ENCODE measurements at places on chromosomes 7 and 10.

DNA sequence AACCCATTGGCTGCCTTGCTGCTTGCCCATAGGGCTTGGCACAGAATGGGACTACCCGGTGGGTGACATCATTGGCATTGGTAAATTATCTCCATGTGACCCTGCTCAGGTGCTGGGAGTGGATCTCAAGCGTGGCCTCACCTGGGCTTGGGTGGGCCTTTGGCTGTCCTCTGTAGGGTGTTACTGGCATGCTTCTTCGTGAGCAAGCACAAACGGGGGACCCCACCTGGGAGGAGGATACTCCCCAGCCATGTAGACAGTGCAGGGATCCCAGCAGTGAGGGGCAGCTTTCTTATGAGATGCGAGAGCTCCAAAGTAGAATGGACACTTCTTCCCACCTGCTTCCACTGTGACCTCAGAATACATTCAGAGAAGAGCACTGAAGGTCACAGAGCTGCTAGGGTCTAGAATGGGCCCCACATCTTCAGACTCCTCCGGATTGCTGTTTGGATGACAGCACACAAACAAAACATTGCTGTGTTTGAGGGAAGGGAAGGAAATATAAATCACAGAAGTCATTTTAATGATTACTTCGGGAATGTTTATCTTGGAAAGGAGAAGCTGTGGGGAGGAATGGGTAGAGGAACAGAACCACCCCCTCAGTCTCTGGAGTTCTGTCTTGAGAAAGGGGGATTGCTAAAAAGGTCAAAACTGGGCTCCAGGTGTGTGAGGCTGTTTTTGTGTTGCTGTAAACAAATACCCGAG lies 75.9 kb downstream of the SH2D4B start:
- no peak for DNase-seq

GRCh38 chr7:28573059-28573553 lies 160.8 kb downstream of the CREB5 start:
- DNase-seq: peak; percentile 82

DNA sequence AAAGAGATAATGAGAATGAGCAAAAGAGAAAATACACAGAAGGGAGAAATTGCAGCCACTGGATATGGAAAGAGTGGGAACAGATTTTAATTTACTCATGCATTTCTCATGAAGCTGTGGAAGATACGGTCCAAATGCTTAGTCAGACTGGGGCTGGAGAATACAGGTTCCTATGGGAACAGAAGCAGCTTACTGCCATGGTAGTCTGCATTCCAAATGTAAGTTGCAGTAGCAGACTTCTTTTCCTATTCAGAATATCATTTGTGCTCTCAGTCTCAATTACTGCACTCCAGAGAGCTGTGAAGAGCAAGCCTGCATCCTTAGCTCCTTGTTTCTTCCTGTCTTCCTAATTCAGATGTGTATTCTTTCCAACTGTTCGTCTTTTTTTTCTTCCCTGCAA lies 190.8 kb upstream of the TMEM196 start:
- no peak for DNase-seq

DNA sequence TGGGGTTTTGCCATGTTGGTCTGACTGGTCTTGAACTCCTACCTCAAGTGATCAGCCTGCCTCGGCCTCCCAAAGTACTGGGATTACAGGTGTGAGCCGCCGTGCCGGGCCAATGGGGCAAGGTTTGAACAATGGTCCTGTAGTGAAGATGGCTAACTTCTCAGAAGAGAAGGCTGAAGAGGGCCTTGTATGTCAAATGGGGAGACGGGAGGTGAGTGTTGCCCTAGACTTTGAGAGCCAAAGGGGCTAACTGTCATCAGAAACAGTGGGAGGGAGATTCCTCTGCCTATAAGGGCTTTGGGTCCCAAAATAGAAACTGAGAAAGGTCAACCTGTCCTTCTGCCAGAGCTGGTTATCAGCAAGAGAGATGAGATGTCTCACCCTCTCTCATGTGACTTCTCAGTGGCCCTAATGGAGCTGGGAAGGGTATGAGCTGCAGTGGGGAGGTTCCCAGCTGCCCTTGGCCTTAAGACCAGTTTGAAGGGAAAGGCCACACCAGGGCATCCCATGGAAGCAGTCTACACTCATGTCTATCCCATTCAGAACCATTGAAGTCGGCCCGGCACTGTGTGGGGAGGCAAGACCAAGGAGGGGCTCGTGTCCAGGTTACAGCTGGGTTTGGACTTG lies 1.3 kb upstream of the SAMD8 start:
- DNase-seq: no peak

DNA sequence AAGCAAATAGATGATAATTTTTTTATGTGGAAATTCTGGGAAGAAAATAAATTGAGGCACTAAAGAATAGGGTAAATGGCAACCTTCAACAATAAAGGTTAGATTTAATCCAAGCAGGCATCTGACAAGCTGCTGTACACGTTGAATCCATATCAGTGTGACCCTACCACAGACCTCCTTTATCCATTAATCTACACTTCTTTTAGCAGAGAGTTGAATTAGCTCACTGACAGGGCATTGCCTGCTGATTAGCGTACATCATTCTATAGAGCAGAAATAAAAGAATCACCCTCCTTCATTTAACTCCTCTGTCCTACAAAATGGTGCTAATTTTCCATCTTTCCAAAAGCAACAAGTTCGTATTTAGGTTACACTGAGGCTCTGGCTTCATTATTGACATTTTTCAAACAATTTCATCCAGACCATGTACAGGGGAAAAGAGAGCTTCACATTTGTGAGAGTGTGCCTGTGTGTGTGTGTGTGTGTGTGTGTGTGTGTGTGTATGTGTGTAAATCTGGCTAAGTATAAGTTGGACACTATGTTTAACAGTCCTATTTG lies 356.0 kb downstream of the TFEC start:
- DNase-seq: no peak

- no peak for DNase-seq
These were observed 174.3 kb upstream of the RNF32 start for GRCh38 chr7:156466272-156466671.

DNA sequence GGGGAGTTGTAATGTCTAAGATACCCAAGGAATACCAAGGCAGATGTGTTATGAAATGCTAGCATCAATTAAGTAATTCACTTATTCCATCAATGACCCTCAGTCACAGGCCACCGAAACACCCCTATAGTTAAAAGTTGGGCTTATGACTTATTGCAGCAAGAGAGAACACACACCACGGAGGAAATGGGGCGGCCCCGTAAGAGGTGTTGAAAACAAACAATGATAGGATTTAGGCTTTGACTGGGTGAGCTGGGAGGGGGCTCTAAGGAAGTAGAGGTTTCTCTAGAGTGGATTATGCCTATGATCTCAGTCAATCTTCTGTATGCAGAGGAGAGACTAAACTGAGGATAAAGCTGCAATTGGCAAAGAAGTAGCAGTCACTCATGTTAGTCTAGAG lies 45.4 kb upstream of the PRKCQ start:
- DNase-seq: no peak

- DNase-seq: peak; percentile 22
These were observed 678 bp upstream of the TMEM106B start for GRCh38 chr7:12210179-12211053.

- no peak for DNase-seq
These were observed 270.0 kb upstream of the PLXDC2 start for GRCh38 chr10:19546224-19546623.

- DNase-seq: peak; percentile 25
These were observed 598 bp upstream of the ZEB1 start for GRCh38 chr10:31318382-31318853.

- DNase-seq: no peak
These were observed 57.8 kb upstream of the LANCL2 start for GRCh38 chr7:55307123-55307916.

- no peak for DNase-seq
These were observed 44.5 kb downstream of the KCNMA1 start for GRCh38 chr10:77592946-77593636.

GRCh38 chr7:40598915-40599314 lies 464.1 kb downstream of the SUGCT start:
- DNase-seq: no peak

- peak; percentile 31 for DNase-seq
These were observed 41.6 kb upstream of the AQP1 start for GRCh38 chr7:30869794-30870611.

- no peak for DNase-seq
These were observed 4.6 kb upstream of the ASCC1 start for GRCh38 chr10:72220637-72221036.

GRCh38 chr7:132066761-132067171 lies 509.5 kb downstream of the PLXNA4 start:
- no peak for DNase-seq

- DNase-seq: no peak
These were observed 286.4 kb upstream of the MEOX2 start for GRCh38 chr7:15972862-15973275.

DNA sequence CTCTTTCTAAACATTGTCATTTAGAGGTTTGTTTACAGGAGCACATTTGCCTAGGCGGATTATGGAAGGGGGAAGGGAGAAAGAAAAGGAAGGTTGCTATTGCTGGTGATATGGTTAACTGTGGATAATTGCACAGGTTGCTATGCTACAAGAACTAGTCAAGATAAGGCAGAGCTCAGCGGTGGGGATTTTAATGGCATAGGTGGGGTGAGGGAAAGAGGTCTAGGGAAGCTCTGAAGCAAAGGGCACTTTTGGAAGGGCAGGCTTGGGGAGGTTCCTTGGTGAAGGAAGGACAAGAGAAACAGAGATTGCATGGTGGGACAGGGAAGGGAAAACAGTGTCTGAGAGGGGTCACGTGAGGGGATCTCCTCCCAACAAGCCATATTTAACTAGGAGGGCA lies 19.5 kb downstream of the HYAL4 start:
- peak; percentile 28 for DNase-seq

DNA sequence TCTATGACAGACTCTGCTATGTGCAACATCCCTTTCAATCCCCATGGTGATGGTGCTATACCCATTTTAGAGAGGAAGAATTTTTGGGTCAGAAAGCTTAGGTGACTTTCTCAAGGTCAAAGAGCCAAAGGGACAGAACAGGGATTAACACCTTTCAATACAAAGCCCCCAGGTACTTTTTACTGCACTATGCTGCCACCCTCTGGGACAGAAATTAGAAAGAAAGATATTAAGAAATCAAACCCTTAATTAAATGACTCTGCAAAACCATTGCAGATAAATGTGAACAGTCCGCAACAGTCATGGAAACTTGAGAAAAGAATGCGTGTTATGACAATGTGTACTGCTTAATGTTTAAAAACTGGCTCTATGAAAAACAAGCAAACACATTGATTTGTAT lies 673.7 kb downstream of the MAGI2 start:
- DNase-seq: no peak

GRCh38 chr10:5291501-5292195 lies 73.1 kb upstream of the UCN3 start:
- DNase-seq: no peak

DNA sequence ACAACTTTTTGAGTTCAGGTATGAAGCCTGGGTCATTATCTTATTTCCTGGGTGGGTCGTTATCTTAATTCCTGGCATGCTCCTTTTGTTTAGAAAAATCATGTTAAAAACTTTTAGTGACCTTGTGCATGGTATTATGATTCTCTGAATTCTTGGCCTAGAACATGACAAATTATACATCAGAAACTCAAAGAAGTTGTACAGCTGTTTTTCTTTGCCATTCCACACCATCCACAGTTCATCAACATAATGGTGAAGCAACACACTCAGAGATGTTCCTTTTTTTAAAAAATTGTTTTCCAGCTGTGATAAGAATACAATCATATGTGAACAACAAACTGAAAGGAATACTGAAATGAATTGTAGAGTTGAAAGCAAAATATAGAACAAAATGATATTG lies 149.2 kb upstream of the SEMA3D start:
- DNase-seq: no peak

DNA sequence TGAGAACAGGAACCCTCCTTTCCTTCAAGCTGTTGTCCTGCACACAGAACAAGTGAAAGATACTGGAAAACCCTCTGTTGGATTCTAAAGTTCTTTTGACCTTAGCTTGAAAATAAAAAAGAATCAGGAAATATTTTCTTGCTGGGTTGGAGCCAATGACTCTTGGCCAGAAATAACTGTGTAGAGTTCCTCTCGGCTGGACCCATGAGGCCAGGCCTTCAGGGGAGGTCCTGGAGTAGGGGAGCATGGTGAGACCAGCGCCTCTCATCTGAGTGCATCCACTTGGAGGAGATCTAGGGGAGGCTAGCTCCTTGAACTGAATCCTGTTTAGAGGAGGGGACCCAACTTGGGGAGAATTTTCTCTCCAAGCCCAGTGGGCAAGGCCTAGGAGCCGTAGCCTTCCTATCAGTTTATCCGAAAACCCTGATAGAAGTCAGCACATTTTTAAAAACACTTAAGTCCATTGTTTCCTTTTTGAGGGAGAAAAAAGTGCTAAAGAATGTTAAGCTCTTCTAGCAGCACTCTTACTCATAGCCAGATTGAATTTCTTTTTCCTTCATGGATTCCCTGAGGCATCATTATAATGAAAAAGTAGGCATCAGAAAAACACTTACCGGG lies 635.7 kb upstream of the ANKRD30A start:
- no peak for DNase-seq

DNA sequence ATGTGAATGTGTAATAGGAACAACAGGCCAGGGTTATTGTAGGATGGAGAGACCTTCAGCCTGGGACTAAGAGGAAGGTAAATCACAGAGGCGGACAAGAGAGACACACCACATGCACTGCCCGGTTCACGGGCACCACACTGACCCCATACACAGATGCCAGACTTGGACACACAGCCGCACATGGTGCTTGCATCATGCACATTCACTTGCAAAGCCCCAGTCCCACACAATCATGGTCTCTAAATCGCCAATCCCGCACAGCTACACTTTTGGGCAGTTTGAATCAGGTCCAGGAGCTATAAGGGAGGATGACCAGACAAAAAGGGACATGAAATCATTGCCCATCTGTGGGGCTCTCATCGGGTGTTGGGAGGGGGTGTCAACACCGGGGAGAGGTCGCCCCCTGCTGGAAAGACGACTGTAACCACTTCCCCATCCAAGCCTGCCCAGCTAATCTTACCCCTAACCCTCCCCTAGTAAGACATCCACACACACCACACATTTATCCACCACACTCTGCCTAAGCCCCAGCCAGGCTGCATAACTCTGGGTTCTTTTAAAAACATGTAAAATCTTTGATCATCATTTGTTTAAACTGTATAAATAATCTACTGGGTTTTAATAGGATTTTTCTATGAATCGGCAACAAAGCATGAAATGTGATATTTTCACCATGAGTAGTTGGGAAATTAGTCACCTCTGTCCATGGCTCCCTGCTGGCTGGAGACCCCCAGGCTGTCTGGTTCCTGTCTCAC lies 40.5 kb upstream of the SLF2 start:
- DNase-seq: peak; percentile 10

DNA sequence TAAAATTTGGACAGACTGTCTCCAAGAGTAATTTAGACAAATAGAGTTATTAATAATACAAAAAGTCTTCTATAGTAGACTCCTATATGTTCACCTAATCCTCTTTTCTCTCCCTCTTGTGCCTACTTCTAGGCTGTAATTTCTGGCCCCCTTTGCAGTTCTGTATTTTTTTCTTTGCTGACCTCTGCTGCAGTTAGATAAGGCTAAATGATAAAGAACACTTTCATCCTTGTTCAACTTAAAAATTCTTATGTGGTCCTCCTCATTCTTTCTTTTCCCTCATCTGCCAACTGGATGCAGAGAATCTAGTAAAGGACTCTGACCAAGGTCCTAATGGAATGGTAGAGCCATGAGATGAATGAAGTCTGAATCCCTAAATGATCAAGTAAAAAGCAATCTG lies 20.1 kb downstream of the GLCCI1 start:
- DNase-seq: no peak
